ENCODE measurements at places on chromosomes 7 and 10.

DNA sequence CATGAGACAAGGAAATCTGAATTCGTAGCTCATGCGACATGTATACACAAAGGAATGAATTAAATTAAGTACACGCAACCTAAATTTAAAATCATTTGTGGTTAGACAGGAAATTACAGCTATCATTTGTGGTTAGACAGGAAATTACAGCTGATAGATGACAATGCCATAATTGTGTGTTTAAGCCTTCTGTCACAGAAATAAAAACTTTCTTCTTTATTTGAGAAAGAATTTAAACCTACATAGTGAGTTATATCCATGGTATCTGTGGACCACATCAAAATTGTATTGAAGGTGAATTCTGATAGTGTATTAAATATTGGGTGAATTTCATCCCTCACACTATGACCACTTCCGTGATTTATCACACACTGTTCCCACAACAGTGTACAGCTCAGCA is 362.9 kb downstream of the MAGI2 start:
- no peak for DNase-seq

DNA sequence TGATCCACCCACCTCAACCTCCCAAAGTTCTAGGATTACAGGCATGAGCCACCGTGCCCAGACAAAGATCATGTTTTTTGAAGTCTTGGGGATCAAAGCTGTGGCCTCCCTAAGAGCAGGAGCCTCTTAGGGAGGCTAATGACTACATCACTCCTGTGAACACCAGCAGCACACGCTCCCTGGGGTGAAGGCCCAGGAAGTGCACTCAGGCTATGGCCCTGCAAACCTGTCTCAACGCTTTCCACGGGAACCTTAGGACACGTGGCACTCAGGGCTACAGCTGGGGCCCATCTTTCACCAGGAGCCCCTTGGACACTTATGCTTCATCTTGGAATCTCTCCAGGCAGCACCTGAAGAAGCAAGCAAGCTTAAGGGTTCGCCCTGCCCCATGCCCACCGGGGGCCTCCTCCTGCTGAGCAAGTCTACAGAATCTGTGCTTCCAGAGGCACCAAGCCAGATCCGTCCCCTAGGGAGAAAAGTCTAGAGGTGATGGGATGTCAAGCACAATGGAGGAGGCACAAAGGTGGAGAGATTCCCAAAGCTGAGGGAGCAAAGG is 18.4 kb downstream of the VSTM4 start:
- no peak for DNase-seq

DNA sequence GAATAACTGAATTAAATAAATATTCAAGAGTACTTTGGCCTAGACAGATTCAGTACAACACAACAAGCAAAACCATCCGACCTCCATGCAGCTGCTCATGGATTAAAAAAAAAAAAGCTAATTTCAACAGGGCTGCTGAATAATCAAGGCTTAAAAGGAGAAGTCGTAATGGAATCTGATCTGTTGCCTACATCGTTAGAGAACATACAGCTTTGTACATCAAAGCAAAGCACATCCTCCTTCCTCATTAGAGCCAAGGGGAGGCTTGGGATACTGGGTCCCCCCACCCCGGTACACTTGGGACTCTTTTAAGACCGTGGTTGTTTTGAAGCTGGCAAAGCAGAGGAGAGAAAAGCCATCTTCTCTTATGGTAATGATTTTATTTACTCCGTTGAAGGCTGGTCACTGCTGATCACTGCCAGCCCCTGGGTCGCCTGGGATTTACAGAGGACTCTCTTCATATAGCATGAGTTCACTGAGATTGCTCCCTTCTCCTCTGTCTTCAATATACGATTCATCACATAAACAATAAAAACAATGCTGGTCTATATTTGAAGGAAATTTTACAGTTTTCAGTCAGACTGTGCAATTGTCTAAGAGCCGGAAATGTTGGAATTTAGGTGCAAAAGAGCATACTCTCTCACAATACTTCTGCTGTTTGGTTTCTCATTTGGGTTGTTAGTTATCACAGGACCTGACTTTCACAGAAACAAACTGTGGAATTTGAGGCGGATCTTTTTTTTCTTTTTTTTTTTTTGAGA is 148.8 kb downstream of the FAM107B start:
- DNase-seq = no peak

- no peak for DNase-seq
These were observed 444.1 kb downstream of the NRG3 start for GRCh38 chr10:82319074-82319473.

- no peak for DNase-seq
These were observed 252.3 kb downstream of the CXCL12 start for GRCh38 chr10:44132361-44133289.

GRCh38 chr7:47577321-47577919 is 4.5 kb downstream of the TNS3 start:
- DNase-seq = no peak

GRCh38 chr7:77537778-77538280 is 734 bp downstream of the PTPN12 start:
- peak; percentile 92 for DNase-seq

- DNase-seq = no peak
These were observed 141.2 kb upstream of the ZNF716 start for GRCh38 chr7:57308631-57309408.

- no peak for DNase-seq
These were observed 2.3 kb downstream of the FAM107B start for GRCh38 chr10:14772399-14772798.

GRCh38 chr10:78960316-78960800 is 108.4 kb upstream of the ZMIZ1 start:
- no peak for DNase-seq

DNA sequence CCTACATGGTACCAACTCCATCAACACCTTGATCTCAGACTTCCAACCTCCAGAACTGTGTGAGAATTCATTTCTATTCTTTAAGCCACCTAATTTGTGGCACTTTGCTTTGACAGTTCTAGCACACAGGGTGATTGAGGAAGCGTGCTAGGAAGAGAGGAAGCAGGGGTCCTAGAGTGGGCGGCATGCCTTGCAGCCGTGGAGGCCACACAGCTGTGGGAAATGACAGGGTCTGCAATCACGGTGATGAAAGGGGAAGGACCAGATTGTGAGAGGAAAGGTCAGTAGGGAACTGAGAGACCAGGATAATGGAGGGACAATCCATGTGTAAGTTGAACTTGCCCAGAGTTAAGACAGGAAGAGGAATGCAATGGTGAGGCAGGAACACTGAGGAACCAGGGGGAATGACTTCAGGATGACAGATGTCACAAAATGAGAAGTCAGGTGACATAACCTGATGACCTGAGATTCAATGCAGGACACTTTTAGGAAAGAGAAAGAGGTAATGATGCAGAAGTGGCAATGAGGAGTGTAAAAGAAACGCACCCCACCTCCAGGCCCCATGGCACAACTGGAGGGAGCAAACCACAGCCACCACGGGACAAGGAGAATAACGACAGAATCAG is 87.3 kb upstream of the PIK3CG start:
- DNase-seq = no peak

DNA sequence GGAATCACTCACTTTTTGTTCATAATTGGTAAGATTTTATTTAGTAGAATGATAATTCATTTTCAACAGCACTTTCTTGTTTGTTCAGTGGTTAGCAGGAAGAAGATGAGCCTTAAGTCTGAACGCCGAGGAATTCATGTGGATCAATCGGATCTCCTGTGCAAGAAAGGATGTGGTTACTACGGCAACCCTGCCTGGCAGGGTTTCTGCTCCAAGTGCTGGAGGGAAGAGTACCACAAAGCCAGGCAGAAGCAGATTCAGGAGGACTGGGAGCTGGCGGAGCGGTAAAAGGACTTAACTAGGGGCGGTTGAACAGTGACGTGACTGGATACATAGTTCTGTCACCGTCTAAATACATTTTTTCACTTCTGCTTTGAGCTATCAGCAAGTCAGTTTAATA is 31.3 kb downstream of the RABGEF1 start:
- DNase-seq = no peak

Measured in right kidney (tissue), 9 donors.